ENCODE measurements at places on chromosomes 7 and 10.

GRCh38 chr7:12993025-12993424 lies 305.6 kb downstream of the ARL4A start:
- no peak for DNase-seq

DNA sequence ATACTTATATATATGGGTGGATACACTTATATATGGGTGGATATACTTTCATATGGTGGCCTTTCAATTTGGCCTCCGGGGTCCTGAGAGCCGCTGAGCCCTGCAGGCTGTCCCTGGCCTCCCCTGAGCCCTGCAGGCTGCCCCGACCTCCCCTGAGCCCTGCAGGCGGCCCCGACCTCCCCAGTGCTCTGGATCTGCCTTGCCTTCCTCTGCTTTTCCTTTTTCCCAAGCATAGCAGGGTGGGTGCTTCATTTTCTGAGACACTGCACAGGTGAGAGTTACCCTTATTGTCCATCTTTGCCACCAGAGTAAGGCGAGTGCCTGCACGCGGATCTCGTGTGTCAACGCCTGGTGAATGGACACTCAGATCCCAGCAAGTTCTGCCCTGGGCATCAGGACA lies 106.6 kb downstream of the VIPR2 start:
- DNase-seq = no peak

- DNase-seq = no peak
Observed at GRCh38 chr10:45373576-45374349, at the start of gene ALOX5. Gene ALOX5 (plus strand): TSS chr10:45374216. CDS start chr10:45374280, 64 bp downstream.

GRCh38 chr10:125520968-125521367 lies 162.0 kb downstream of the TEX36 start:
- DNase-seq = no peak

DNA sequence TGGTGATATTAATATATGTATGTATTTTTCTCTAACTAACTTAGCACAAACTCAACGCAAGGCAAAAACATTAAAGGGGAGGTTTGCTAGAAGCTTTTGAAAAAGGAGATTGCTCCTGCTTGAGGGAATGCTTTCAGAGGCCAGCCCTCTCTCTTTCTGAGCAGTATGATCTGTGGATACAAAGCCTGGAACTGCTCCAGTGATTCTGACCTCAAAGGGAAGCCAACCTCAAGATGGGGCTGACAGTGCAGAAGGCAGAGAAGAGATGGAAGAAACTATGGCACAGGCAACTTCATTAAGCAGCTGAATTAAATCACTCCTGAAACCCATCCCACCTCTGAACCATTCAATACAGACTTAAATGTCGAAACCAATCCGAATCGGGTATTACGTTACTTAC lies 102.4 kb downstream of the USP6NL start:
- no peak for DNase-seq

- no peak for DNase-seq
Observed at GRCh38 chr7:40474790-40475680, 340.2 kb downstream of the SUGCT start.

- DNase-seq = no peak
Observed at GRCh38 chr7:4631380-4632179, 50.5 kb upstream of the FOXK1 start.

DNA sequence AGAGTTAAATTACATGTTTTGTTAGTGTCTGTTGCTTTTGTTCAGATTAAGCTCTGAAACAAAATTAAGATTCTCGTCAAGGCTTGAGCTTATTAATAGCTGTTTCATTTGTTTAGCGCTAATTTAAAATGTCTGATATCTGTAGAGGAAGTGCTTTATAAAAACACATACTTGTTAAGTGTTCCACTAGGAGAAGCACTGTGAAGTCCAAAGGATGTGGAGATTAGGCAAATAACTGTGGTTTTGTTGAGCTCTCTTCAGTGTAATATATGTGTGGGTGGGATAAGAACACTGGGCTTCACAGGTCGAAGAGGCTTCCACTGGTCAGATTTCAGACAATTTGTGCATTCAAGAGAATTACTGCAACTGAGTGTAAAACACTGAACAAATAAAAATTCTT lies 242.0 kb downstream of the AUTS2 start:
- DNase-seq = no peak

- no peak for DNase-seq
Observed at GRCh38 chr7:27405780-27406179, 163.2 kb downstream of the EVX1 start.

GRCh38 chr7:46725838-46726237 lies 804.8 kb upstream of the IGFBP3 start:
- no peak for DNase-seq

DNA sequence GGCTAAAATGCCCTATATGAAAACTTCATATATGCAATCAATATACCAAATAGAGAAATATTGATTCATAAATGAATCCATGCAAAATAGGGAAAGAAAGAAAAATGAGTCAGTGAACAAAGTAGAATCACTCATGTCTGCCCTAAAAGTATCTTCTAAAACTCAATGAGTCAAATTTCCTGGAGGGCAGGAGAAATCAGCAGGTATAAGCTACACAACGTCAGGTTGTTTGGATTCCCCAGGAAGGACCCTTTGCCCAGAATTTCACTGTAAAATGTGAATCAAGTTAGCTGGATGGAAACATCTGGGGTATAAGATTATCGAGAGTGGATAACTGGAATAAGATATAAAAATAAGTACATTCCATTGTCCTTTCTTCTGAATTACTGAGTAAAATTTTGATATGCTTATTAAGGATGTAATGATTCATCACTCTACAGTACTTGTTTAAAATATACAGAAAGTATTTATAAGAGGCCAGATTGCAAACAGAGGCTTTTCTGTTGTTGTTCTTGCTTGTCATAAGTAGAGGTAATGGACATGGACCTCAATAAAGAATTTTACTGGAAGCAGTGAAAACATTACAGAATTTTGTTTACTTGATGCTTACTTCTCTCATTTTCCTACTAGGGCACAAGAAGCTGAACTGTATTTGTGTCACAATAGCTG lies 99.0 kb downstream of the AGMO start:
- DNase-seq = no peak

GRCh38 chr10:129274748-129275474 lies 192.1 kb upstream of the MGMT start:
- no peak for DNase-seq

DNA sequence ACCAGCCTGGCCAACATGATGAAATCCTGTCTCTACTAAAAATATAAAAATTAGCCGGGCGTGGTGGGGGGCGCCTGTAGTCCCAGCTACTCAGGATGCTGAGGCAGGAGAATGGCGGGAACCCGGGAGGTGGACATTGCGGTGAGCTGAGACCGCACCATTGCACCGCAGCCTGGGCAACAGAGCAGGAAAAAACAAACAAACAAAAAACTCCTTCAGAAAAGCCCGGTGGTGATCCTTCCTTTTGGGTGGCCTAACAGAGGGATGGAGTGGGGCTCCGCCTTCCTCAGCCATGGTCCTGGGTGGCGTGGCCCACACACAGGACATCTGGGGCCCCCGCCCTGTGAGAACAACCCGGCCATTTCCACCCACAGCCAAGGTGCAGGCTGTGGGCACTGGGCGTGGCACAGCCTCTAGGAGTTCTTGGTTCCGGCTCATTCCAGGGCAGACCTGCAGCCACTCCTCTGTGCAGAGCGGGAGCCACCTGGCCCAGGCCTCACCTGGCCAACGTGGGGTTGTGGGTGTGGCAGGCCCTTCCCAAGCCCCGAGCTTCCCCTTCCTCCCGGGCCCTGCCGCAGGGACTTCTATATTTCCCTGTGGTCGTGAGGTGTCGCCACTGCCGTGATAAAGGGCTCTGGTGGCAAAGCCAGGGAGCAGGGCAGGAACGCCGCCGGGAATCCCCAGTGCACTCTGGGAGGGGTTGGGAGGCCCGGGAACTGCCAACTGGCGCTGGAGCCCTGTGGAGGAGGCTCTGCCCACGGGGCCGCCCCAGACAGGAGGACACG lies 37.6 kb downstream of the GET4 start:
- DNase-seq = no peak

DNA sequence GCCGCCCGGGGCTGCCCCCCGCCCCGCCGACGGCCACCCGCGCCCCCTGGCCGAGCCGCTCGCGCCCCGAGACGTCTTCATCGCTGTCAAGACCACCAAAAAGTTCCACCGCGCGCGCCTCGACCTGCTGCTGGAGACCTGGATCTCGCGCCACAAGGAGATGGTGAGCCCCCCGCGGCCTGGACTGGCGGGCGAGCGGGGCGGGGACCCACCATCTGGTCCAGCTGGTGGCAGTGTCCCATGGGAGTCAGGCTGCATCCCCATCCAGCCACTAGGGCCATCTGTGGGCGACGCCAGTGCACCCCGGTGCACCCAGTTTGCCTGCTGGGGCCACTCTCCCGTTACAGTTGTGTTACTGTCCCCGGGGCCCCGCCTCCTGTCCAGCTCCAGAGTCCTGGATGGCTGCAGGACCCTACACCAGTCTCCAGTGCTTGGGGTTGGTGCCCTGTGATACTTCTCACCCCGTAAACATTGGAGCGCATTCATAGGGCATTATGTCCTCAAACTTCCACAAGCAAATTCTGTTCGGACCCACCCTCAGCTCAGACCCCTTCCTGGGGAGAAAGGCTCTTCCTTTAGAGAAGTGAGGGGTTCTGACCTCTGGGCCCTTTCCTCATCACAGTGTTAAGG lies 672 bp downstream of the LFNG start:
- DNase-seq = no peak

GRCh38 chr10:78904196-78904595 lies 164.6 kb upstream of the ZMIZ1 start:
- no peak for DNase-seq

- no peak for DNase-seq
Observed at GRCh38 chr7:51647486-51647885, 330.9 kb upstream of the COBL start.

All from activated naive CD4-positive, alpha-beta T cell treated with anti-CD3 and anti-CD28 coated beads, Interleukin-2, amount 50 U/mL, for 16 hours (primary cell).